ENCODE measurements at places on chromosomes 12 and 14.

GRCh38 chr12:21769307-21769706 lies 5.2 kb downstream of the KCNJ8 start:
- no peak for DNase-seq

- peak; percentile 76 for DNase-seq
These were observed 606 bp downstream of the EP400 start for GRCh38 chr12:131950182-131950913.

DNA sequence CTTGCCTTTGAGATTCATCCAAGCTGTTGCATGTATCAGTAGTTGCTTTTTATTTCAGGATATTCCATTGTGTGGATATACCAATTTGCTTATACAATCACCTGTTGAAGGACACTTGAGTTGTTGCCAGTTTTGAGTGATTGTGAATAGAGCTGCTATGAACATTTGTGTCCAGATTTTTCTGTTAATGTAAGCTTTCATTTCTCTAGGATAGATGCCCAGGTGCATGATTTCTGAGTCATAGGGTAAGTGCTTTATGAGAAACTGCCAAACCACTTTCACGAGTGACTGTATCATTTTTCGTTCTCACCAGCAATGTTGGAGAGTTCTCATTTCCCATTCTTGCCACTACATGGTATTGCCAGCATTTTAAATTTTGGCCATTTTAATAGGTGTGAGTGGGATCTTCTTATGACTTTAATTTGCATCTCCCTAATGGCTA lies 434.6 kb upstream of the RGS6 start:
- DNase-seq: no peak

DNA sequence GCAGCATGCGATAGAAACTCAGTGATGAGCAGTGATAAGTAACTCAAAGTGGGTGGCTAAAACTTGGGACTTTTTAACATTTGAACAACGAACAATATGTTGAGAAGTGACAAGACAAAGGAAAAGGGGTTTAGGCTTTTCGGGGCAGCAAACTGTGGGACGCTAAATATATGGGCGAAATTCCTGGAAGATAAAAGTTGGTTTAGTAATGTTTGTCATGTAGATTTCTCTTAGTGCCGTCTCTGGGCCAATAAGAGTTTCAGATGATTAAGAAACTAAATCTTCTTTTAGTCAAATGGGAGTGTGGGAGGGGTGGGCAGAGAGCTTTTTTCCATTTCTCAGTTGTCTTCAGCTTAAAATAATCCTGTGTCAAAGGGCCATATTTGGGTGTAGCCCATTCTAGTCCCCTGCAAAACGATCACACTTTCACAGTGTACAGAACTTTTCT lies 41.7 kb upstream of the FUT8 start:
- no peak for DNase-seq
